ENCODE measurements at places on chromosomes 4 and X.

DNA sequence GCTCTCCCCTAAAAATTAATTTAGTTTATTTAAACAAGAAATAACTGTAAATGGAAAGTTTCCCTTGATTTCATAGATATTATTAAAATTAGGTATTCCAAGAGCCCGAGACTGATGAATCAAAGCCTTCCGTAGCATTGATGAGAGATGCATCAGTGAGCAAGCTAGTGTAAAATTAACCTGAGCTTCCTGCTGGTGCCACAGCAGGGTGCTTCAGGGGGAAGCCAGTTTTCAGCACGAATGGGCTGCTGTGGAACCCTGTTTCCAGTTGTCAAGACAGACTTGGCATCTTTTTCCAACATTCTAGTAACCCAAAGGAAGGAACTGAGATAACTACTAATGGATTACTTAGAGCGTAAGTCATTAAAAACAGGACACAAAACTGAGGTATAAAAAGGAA, 221.7 kb downstream of the RBMX2 start:
- H3K4me3 ChIP-seq: no peak overlapping the region
- H3K36me3 ChIP-seq: no peaks in the 10 kb centered on the region

- H3K27ac ChIP-seq: no peak overlapping the region
- H3K4me3 ChIP-seq: no peak overlapping the region
- no peak for DNase-seq
- H3K27me3 ChIP-seq: no peaks in the 10 kb centered on the region
Observed at GRCh38 chrX:153685751-153686696, 1.7 kb upstream of the SLC6A8 start.

- H3K4me3 ChIP-seq: no peak overlapping the region
- H3K27ac ChIP-seq: no peak overlapping the region
- H3K27me3 ChIP-seq: no peaks in the 10 kb centered on the region
- H3K4me1 ChIP-seq: no peaks in the 10 kb centered on the region
- no peak for DNase-seq
Observed at GRCh38 chr4:142925161-142925560, 79.1 kb upstream of the INPP4B start.

- H3K36me3 ChIP-seq: no peaks in the 10 kb centered on the region
- no peak overlapping the region for H3K27ac ChIP-seq
- H3K4me1 ChIP-seq: no peaks in the 10 kb centered on the region
- H3K4me3 ChIP-seq: no peak overlapping the region
- H3K27me3 ChIP-seq: no peaks in the 10 kb centered on the region
Observed at GRCh38 chr4:123631786-123632692, 235.4 kb downstream of the SPRY1 start.

GRCh38 chrX:120753413-120754251, 122.0 kb downstream of the CT47B1 start:
- H3K27me3 ChIP-seq: no peaks in the 10 kb centered on the region
- no peak overlapping the region for H3K27ac ChIP-seq
- no peak overlapping the region for H3K4me3 ChIP-seq
- H3K4me1 ChIP-seq: peaks cover 3% of the 10 kb centered on the region
- DNase-seq: no peak

DNA sequence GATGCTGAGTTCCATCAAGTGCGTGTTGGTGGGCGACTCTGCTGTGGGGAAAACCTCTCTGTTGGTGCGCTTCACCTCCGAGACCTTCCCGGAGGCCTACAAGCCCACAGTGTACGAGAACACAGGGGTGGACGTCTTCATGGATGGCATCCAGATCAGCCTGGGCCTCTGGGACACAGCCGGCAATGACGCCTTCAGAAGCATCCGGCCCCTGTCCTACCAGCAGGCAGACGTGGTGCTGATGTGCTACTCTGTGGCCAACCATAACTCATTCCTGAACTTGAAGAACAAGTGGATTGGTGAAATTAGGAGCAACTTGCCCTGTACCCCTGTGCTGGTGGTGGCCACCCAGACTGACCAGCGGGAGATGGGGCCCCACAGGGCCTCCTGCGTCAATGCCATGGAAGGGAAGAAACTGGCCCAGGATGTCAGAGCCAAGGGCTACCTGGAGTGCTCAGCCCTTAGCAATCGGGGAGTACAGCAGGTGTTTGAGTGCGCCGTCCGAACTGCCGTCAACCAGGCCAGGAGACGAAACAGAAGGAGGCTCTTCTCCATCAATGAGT, 46.6 kb downstream of the RHOH start:
- peak overlapping the region; percentile 68 for H3K27ac ChIP-seq
- H3K4me1 ChIP-seq: peaks cover 79% of the 10 kb centered on the region
- no peak overlapping the region for H3K4me3 ChIP-seq
- H3K36me3 ChIP-seq: peaks cover 33% of the 10 kb centered on the region
- no peaks in the 10 kb centered on the region for H3K27me3 ChIP-seq
- no peak for DNase-seq

DNA sequence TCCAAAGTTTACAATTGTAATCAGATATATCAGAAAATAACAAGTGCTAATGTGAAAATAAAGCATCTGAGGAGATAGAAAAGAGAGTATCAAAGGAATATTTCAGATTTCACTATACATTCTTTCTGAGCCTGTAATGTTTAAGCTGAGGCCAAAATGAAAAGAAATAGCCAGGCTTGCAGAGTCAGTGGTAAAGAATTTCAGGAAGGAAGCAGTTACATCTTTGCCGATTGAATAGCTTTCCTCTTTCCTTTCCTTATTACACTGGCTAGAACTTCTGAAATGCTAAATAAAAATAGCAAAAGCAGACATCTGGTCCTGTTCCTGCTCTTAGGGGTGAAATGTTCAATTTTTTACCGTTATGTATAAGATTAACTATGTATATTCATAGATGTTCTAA, 1441.6 kb upstream of the PCDH7 start:
- no peaks in the 10 kb centered on the region for H3K36me3 ChIP-seq
- no peak overlapping the region for H3K4me3 ChIP-seq
- H3K27me3 ChIP-seq: no peaks in the 10 kb centered on the region

DNA sequence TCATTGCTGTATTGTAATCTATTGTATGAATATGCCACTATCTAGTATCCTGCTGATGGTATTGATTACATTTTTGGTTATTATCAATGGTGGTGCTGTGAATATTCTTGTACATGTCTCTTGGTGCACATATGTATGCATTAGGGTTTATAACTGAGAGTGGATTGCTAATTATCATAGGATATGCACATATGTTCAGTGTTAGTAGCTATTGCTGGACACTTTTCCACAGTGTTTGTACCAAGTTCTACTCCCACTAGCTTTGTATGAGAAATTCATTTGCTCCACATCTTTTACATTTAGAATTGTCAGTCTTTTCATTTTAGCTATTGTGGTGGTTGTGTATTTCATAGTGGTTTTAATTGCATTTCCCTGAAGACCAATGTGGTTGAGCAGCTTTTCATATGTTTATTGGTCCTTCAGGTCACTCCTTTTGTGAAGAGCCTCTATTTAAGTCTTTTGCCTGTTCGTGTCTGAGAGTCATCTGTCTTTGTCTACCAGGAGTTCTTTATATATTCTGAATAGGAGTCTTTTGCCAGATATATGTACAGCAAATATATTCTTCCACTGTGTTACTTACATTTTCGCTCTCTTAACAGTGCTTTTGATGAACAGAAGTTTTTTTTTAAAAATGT, 87.1 kb downstream of the TBC1D19 start:
- no peak overlapping the region for H3K4me3 ChIP-seq
- peaks cover 3% of the 10 kb centered on the region for H3K36me3 ChIP-seq
- no peaks in the 10 kb centered on the region for H3K27me3 ChIP-seq
- DNase-seq: no peak

- no peak overlapping the region for H3K4me3 ChIP-seq
- H3K27ac ChIP-seq: no peak overlapping the region
- no peaks in the 10 kb centered on the region for H3K36me3 ChIP-seq
- no peak for DNase-seq
- H3K27me3 ChIP-seq: no peaks in the 10 kb centered on the region
- H3K4me1 ChIP-seq: no peaks in the 10 kb centered on the region
Observed at GRCh38 chr4:156390599-156391324, 437.1 kb upstream of the CTSO start.

- no peak overlapping the region for H3K27ac ChIP-seq
- H3K36me3 ChIP-seq: no peaks in the 10 kb centered on the region
- H3K4me1 ChIP-seq: no peaks in the 10 kb centered on the region
- H3K4me3 ChIP-seq: no peak overlapping the region
Observed at GRCh38 chrX:56099271-56099670, 132.9 kb upstream of the KLF8 start.

GRCh38 chr4:168674077-168674747, 177.4 kb downstream of the PALLD start:
- H3K4me3 ChIP-seq: no peak overlapping the region
- H3K36me3 ChIP-seq: no peaks in the 10 kb centered on the region
- H3K27me3 ChIP-seq: no peaks in the 10 kb centered on the region

DNA sequence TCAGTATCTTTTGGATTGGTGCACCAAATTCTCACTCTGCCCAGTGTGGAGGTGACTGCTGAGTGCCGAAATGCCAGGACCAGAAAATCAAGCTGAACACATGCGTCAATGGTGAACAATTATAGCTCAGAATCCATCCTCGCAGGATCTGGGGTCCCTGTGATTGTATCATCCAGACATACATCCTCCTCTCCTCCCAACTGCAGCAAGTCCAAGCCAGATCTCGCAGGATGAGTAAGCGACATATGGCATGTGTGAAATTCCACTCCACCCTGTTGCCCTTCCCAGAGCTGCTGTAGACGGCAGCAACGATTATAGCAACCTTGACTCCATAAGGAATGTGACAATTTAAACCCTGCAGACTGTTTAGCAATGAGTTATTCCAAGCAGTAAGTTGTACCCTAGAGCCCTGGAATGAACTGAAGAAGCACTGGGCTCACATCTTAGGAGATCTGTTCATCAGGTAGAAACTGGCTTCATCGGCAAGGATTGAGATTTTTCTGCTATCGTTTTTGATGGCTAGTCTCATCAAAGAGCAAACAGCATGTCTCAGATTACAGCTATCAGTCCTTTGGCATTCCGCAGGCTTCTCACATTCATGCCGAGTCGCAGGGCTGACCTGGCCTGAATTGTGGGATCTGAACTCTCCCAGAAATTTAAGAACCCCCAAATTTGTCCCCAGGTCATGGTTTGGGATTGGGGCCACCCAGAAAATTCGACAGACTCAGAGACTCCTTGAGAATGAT, 35.5 kb upstream of the SORBS2 start:
- no peak overlapping the region for H3K27ac ChIP-seq
- H3K27me3 ChIP-seq: no peaks in the 10 kb centered on the region
- no peaks in the 10 kb centered on the region for H3K36me3 ChIP-seq
- H3K4me3 ChIP-seq: no peak overlapping the region
- DNase-seq: no peak

Data from effector memory CD4-positive, alpha-beta T cell (primary cell).